ENCODE measurements at places on chromosomes 11 and 22.

GRCh38 chr11:64971421-64972233 lies at the start of gene MAJIN:
Gene MAJIN (minus strand): TSS chr11:64972108. CDS start chr11:64959405, 12,703 bp downstream.
- peak; percentile 73 for DNase-seq

GRCh38 chr11:102497061-102497460 lies 33.5 kb downstream of the MMP7 start:
- DNase-seq = no peak

DNA sequence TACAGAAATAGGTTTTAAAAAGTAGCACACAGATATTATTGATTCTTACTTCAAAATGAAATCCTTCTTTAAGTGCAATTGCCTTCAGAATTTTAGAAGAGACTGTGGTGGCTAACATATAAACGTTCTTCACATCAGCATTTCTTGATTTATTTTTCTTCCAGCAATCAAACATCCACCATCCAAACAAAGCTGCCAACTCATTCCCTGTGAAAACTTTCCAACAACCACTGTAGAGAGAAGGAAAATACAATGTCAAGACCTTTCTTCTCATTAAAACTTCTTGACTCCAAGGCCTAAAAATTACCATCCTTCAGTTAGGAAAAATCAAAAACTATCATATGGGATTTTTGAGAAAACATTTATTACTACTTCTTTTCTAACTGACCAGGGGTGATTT lies 34.0 kb upstream of the P4HA3 start:
- DNase-seq = no peak

- no peak for DNase-seq
These were observed 1.3 kb upstream of the PANX2 start for GRCh38 chr22:50169181-50169759.

DNA sequence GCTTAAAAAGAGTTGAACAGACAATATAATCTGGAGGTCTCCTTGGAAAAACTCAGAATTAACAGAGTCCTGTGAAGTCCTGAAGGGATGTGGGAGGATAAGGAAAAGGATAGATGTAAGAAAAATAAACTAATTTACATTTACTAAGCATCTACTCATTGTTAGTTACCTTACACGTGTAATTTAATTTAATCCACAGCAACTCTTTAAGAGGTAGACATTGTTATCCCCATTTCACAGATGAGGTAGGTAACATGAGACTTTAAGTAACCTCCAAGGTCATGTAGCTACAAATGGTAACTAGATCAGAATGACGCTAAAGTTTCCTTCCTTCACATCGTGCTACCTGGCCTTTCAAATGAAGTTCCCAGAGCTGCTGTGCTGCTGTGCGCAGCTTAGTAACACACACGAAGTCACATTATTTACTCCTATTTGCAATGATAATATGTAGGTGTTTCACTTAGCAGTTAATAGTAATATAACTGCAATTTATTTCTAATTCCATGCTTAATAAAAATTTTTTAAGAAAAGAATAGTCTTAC lies 5.7 kb upstream of the PDE3B start:
- no peak for DNase-seq

- no peak for DNase-seq
These were observed 14.0 kb downstream of the IGLL1 start for GRCh38 chr22:23565915-23566704.

Data from activated gamma-delta T cell (primary cell).